Hepatocyte (in vitro differentiated cells): ENCODE measurements at places on chromosomes 7 and 10. TPM values are rescaled to one million over a fixed set of nuclear protein-coding genes. Genes with fewer than 3 reads are reported as not detected.

DNA sequence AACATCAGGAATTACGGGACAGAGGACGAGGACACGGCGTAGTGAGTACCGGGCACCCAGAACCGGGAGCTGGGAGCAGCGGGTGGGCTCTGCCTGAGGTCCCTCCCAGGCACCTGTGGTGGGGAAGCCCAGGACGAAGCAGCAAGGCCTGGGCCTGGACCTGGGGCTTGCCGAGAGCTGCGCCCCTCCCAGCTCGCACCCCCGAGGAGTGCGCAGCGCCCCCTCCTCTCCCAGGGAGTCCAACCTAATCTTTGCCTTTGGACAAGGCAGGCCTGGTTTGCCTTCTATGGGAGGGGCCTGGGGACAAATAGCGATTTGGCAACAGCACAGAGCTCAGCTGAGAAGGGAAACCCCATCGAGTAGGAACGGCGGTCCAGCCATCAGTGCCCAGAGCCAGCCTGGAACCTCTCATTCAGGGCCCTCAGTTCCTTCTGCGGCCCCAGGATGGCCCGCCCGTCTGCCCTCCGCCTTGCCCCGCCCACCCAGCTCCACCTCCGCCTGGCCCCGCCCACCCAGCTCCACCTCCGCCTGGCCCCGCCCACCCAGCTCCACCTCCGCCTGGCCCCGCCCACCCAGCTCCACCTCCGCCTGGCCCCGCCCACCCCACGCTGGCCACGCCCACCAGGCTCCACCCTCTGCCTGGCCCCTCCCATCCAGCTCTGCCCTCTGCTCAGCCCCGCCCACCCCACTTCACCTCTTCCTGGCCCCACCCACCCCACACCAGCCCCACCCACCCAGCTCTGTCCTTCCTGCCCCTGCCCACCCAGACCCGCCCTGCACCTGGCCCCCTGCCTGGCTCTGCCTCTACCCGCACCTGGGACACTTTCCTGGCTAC, 32.5 kb upstream of the KNDC1 start:
- no peak for DNase-seq

The NUP205 gene
- total RNA-seq, result 43.4 and 44.6 TPM in 2 replicates

GRCh38 chr10:91271886-91272285, 51.4 kb downstream of the PCGF5 start:
- DNase-seq, result no peak

The SH2D4B gene
- total RNA-seq, result not detected in 2 replicates

The GJD4 gene
- total RNA-seq, result 0.17 TPM in 1 of 2 replicates, not detected in the other

The TMEM196 gene
- 0.17 and 0.24 TPM in 2 replicates for total RNA-seq
